ENCODE measurements at places on chromosomes 6 and 20. TPM values are rescaled to one million over a fixed set of nuclear protein-coding genes. Genes with fewer than 3 reads are reported as not detected.

The CLPSL2 gene
- total RNA-seq, result 0.60 TPM

The C6orf118 gene
- total RNA-seq, result 0.28 TPM

The PTCHD4 gene
- total RNA-seq, result 0.07 TPM

The UBE2C gene
- 249 TPM for total RNA-seq

The ERVFRD-1 gene
- total RNA-seq, result not detected

The TGM6 gene
- total RNA-seq, result not detected

The CGA gene
- total RNA-seq, result not detected

The PPIL6 gene
- 3.1 TPM for total RNA-seq

The NELFCD gene
- total RNA-seq, result 44.0 TPM

The ARMC2 gene
- total RNA-seq, result 3.0 TPM

The PXDC1 gene
- total RNA-seq, result 19.4 TPM

The TFAP2D gene
- not detected for total RNA-seq

The ENPP5 gene
- total RNA-seq, result not detected

The TFAP2A gene
- total RNA-seq, result 17.3 TPM

The TRPC4AP gene
- total RNA-seq, result 61.3 TPM

The SRSF6 gene
- 115 TPM for total RNA-seq

The PTK6 gene
- 2.5 TPM for total RNA-seq

The C4A gene
- total RNA-seq, result 1.3 TPM

The EEF1E1 gene
- total RNA-seq, result 98.2 TPM

The PSORS1C2 gene
- total RNA-seq, result not detected

The SLC22A16 gene
- total RNA-seq, result not detected

The C20orf202 gene
- not detected for total RNA-seq

The KCNQ5 gene
- 1.4 TPM for total RNA-seq

The NRN1 gene
- total RNA-seq, result 0.76 TPM

The TRMT6 gene
- 33.1 TPM for total RNA-seq

The PACRG gene
- total RNA-seq, result not detected

The PFDN6 gene
- total RNA-seq, result 119 TPM

The SUMO4 gene
- total RNA-seq, result not detected

The CTCFL gene
- total RNA-seq, result not detected

The ROS1 gene
- 0.24 TPM for total RNA-seq

The PHIP gene
- total RNA-seq, result 4.3 TPM

The MANEA gene
- total RNA-seq, result 3.2 TPM

The RGS17 gene
- 5.9 TPM for total RNA-seq

The TPX2 gene
- total RNA-seq, result 111 TPM

The HEY2 gene
- total RNA-seq, result 0.07 TPM

The FOXA2 gene
- 14.3 TPM for total RNA-seq

The BEND3 gene
- 4.3 TPM for total RNA-seq

The KHDRBS2 gene
- total RNA-seq, result not detected

The FRK gene
- 1.8 TPM for total RNA-seq

The UNC93A gene
- not detected for total RNA-seq

The GTSF1L gene
- total RNA-seq, result not detected

The DEFB118 gene
- total RNA-seq, result not detected

The TRAPPC3L gene
- total RNA-seq, result not detected

The ISM1 gene
- total RNA-seq, result 0.44 TPM

The CST9L gene
- not detected for total RNA-seq

The LY6G5C gene
- 1.9 TPM for total RNA-seq

The CFAP61 gene
- 0.37 TPM for total RNA-seq

The XKR7 gene
- total RNA-seq, result 0.02 TPM

The IL17A gene
- not detected for total RNA-seq

The SH3BGRL2 gene
- total RNA-seq, result 0.25 TPM

The OR12D3 gene
- not detected for total RNA-seq

The SLC17A1 gene
- not detected for total RNA-seq
